ENCODE measurements at places on chromosomes 4 and X.

GRCh38 chr4:15703439-15703838 is 574 bp downstream of the BST1 start:
- DNase-seq, result no peak

DNA sequence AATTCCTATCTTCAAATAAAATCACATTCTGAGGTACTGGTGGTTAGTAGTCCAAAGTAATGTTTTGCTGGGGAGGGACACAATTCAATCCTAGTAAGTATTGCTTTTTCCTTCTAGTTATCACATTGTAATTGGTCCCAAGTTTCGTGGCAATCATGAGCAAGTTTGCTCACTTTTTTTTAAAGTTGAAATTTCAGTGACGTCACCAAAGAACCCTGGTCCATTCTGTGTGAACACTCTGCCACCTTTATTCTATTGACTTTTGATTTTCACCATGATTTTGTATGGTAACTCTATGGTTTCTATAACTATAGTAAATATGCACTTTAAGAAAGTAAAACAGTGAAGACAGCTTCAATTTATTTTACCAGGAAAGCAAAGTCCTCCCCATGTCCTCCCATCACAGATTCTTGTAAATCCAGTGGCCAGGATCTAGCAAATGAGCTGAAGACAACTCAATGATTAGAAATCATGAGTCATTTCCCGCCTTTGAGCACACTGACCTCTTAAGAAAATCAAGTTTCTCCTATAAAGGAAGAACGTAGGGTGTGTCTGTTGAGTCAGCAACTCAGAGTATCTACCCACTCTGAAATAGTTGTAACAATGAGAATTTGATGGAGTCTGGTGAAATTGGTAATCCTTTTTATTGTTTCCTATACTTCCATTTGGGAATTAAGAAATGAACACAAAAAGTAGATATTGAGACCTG is 1306.6 kb upstream of the PABPC4L start:
- no peak for DNase-seq

- no peak for DNase-seq
Observed at GRCh38 chrX:6026429-6026828, 202.2 kb downstream of the NLGN4X start.

GRCh38 chrX:9977635-9978034 is 10.5 kb downstream of the CLDN34 start:
- no peak for DNase-seq

DNA sequence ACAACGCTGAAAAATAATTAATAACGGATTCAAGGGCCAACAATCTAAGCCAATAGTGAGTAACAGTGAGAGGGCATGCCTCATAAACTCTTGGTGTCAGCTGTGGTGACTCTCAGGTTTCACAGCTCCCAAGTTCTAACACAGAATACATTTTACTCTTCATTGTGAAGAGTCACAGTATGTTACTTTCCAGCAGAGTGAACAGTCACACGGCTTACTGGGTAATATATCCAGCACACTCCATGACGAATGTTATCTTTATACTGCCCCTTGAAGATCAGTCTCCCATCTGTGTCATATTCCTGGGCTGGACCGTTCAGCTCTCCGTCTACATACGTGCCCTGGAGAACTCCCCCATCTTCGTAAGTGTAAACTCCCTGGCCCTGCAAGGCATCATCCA is 23.1 kb downstream of the SETD7 start:
- no peak for DNase-seq

DNA sequence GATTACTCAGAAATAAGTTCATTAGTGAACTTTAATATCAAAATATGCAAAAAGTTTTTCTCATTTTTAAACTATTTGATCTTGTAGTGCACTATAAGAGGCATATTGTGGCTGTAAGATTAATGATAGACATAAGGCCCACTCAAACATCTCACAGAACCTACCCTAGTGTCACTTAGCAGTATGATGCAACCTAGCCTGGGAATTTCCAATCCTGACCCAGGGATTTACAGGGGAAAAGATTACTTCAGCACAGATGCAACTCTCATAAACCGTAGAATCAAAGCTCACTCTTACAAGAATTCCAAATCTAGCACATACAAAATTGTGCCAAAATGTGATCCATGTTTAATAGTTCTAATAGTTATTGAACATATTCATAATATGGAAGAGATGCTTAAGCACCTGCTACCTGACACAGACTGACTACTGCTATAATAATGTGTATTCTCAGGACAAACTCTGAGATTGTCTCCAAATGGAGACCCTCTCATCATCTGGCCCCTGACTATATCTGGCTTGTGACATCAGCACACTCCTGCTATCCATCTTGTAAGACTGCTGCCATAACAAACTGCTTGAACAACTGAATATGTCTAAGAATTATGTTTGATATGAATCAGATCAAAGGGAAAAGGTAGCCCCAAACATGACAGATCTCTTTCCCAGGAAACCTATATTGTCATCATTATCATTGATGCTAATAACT is 271.9 kb downstream of the PABPC4L start:
- no peak for DNase-seq

DNA sequence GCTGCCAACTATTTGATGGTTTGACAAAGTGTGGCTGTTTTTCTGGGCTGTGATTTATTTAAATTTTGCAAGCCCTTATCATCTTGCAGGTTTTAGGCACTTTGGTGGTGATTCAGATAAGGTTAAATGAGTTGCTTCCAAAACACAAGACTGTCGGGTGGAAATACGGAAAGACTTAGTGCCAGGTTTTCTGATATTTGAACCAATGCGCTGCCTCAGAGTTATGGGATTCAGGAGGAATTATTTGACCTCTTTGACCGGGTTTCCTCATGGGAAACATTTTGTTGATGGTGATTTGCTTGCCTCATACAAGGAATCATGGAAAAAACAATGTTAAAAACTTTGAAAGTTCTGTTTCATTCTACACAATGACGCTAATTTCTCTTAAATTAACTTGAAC is 136.1 kb upstream of the MAP9 start:
- no peak for DNase-seq

DNA sequence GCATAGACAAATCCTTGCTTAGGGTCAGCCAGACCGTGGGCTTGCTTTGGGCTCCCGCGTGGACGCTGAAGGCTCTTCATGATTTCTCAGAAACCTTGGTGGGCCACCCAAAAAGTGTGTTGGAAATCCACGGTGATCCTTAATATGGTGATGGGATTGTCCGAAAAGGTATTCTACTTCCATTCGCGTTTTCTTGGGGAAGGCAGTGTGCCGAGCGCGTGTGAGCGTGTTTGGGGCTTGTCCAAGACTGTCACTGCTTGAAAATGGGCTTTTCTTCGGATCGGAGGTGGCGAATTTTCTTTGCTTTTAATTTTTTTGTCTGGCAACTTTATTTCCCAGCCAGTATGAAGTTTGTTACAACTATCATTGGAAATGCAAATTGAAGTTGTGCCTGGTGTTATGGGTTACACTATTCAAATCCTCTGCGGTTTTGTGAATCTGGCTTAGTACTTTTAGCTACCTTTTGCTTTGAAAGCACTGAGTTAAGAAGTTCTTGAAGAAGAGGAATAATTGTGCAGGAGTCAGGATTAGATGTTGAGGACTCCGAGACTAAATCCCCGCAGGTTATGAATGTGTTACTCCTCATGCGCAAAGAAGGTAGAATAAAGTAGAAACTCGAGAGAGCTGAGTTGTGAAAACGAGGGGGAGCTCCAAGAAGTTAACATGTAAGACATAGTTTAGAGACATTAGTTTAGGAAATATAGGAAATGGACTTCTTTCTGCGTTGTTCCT is 3.2 kb downstream of the SPRY1 start:
- no peak for DNase-seq

DNA sequence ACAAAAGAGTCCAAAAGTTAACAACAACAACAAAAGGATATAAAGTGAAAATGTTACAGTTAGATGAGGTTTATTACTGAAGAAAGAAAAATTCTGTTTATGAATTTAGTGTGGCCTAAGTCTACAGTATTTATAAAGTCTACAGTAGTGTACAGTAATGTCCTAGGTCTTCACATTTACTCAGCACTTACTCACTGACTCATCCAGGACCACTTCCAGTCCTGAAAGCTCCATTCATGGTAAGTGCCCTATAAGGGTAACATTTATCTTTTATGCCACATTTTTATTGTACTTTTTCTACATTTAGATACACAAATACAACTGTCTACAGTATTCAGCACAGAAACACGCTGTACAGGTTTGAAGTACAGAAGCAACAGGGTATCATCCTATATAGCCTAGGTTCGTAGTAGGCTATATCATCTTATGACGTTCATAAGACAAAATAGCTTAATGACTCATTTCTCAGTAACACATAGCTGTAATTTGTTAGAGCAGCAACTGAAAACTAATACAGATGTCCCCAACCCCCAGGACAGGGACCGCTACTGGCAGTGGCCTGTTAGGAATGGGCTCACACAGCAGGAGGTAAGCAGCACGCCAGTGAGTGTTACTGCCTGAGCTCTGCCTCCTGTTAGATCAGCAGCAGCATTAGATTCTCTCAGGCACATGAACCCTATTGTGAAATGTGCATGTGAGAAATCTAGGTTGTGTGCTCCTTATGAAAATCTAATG is 61.3 kb downstream of the CENPC start:
- DNase-seq, result no peak

GRCh38 chr4:165667969-165668368 is 205.1 kb upstream of the TLL1 start:
- DNase-seq, result no peak

- no peak for DNase-seq
Observed at GRCh38 chr4:53498706-53499105, 92.6 kb downstream of the LNX1 start.

DNA sequence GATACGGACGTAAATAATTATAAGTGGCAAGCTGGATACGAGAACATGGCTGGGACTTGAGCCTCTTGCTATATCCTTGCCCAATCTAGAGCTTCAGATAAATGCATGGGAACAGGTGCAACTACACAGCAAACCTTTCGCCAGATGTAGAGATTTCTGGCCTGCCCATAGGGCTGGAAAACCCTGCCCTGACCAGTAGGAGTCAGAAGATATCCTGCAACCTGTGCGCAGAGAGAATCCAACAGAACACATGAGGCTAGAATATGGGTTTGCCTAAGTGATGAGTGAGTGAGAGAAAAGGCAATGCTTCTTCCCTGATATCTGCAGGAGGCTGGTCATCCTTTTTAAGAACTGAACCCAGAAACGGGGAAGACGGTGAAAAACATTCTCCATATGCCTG is 805.3 kb upstream of the TENM3 start:
- DNase-seq, result no peak

DNA sequence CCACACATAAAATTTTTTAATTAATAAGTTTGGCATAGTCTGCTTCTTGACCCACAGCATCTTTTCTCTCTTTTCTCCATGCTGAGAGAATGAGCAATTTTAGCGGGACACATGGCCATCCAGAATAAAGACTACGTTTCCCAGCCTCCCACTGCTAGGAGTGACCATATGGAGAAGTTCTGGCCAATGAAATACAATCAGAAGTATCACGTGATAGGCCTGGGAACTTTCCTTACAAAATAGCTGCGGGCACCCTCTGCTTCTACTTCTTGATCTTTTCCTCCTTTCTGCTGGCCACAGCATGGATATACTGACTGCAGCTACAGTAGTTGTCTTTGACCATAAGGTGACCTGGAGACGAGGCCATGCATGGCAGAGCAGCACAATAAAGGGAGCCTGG is 348.0 kb downstream of the BCOR start:
- DNase-seq, result no peak

DNA sequence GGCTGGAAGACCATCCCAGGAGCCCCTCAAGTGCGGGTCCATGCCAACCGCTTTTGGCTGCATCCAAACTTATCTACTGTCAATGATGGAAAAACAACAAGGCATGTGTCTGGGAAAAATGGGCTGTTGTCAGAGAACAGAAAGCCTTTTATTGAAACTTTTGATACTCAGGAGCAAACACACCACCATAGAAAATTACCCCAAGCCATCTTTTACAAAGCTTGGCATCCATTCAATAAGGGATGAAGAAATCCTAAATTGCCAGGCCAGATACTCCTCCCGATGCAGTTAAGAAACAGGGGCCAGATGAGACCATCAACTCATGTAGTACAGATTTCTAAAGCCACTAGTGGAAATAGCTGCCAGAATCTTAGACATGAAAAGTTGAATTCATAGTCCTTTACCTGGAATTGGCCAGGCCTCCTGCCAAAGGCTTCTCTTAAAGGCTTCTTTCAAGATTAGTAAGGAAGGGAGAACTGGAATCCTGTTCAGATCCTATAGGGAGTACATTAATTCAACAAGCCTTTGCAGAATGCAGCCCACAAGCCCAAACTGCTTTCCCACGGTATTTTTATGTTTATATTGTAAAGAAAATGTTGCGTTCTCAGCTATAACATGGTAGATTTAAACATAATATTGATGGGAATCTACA is 145.4 kb upstream of the MAP3K15 start:
- DNase-seq, result no peak

- DNase-seq, result no peak
Observed at GRCh38 chrX:13360146-13360545, 40.3 kb upstream of the ATXN3L start.

- DNase-seq, result peak; percentile 48
Observed at GRCh38 chr4:8819473-8820177, 52.0 kb downstream of the HMX1 start.

DNA sequence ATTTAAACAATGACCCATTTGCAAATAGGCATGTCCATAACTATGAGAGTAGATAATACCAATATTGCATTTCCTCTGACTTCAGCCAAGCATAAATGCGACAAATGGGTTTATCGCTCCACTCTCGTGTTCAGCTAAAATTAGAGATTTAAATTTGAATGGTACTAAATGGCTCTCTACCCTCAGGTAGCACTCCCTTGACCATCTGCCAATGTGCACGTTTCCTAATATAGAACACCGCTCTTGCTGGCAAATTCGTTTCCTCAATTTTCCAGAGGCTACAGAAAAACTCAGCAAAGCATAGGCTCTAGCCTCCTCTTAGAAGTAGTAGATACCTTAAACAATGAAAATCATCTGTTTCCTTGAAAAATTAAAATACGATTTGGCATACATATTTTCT is 251.6 kb downstream of the ADGRA3 start:
- DNase-seq, result no peak

DNA sequence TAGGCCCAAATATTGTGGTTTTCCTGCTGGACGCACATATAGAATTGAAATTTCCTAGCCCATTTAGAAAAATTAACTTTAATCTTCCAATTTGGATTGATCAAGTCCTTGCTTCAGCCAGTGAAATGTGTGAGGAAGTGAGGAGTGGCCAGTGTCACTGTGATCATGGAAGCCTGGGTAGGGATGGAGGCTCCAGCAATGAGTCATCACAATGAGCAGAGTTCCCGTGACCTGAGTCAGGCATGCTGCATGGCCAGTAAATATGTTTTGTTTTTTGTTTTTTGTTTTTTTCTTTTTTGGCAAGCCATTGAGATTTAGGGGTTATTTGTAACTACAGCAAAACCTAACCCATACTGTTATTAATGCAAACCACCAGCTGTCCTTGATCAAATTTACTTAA is 52.1 kb downstream of the IDS start:
- no peak for DNase-seq

Measured in right atrium auricular region (tissue), 2 donors.